ENCODE measurements at places on chromosomes 2 and 18.

DNA sequence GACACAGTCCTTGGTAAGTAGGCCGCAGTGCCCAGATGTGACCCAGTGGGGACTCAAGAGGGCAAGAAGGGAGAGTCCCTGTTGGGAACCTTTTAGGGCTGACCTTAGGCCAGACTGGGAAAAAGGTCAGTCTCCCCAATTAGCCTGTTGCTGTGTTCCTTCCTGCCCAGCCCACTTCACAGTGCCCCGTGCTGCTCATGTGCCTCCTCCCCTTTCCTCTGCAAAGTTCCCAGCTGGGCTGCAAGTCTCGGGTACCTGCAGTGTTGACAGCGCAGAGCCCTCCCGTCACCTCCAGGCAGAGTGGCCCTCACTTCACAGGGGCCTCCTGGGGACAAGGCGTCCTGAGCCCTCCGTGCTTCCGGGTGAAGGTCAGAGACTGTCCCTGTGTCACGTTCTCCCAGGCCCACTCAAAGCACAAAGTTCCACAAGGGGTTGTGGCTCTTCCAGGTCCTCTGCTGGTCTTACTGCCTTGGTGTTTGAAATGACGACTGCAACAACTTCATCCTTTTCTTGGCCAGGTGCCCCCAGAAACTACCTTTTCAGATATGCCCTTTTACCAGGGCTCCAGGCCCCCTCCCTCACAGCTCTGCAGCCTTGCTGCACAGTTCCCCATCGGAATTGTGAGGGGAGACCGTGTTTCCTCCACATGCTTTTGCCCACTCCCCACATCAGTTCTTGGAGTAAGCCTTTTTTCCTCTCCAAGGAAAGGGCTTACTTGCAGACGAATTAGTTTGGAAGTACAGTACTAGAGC is 225.8 kb downstream of the ALPK2 start:
- DNase-seq, result no peak

- DNase-seq, result no peak
Measured at GRCh38 chr2:232296776-232297525, 81.6 kb upstream of the ALPP start.

DNA sequence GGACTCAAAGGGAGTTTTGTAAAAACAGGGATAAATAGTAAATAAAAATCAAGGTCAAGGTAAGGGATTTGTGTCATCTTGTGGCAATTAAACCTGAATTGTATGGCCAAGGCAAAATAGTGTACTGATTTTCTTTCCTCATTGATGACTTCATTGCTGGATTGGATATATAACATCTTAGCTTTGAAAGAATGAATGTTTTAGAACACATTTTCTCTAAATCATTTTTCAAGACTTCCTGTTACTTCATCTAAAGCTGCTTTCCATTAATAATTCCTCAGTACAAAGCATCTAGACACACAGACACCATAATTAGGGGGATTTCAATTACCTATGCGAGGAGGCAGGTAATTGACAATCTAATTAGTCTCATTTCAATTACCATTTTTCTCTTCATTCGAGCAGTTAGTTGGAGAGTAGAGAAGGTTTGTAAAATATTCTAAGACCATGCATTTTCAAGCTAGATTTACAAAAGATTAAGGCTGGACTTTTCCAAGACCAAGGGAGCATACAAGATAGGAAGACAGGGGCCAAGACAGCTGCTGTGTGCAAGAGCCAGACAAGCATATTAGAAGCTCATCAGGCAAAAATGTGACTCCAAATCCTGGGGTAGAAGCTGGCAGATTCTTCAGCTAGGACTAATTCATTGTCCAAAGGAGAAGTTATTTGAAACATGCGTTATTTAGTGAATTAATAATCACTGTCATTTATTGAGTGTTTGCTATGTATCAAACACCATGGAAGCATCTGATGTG is 253.6 kb downstream of the EPHA4 start:
- no peak for DNase-seq

GRCh38 chr2:151670846-151671597 is 63.3 kb downstream of the NEB start:
- DNase-seq, result no peak

GRCh38 chr2:1931003-1931914 is 186.9 kb upstream of the PXDN start:
- DNase-seq, result no peak

DNA sequence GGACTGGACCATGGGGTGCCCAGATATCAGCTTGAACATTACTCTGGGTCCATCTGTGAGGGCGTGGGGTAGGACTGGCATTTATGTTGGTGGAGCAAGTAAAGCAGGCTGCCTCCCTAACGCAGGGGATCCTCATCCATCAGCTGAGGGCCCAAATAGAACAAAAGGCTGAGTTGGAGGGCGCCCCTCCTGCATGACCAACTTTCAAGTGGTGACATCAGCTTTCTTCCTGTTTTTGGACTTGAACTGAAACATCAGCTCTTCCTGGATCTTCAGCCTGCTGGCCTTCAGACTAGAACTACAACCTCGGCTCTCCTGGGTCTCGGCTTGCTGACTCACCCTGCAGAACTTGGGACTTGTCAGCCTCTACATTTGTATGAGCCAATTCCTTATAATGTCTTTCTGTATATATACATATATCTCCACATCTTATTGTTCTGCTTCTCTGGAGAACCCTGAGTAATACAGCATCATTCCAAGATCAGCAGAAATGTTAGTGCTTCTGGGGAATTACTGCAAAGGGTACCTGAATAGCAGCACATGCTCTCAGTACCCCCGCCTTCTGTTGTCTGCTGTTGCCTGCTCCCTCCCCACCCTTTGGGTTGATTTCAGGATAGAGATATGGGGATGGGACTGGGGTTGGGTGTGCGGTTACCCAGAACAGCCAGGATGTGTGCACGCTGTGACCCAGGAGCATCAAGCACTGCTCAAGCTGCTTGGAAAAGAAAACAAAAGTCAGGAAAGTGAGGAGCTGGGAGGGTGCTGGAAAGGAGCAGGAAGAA is 20.0 kb downstream of the TMEM127 start:
- DNase-seq, result no peak

DNA sequence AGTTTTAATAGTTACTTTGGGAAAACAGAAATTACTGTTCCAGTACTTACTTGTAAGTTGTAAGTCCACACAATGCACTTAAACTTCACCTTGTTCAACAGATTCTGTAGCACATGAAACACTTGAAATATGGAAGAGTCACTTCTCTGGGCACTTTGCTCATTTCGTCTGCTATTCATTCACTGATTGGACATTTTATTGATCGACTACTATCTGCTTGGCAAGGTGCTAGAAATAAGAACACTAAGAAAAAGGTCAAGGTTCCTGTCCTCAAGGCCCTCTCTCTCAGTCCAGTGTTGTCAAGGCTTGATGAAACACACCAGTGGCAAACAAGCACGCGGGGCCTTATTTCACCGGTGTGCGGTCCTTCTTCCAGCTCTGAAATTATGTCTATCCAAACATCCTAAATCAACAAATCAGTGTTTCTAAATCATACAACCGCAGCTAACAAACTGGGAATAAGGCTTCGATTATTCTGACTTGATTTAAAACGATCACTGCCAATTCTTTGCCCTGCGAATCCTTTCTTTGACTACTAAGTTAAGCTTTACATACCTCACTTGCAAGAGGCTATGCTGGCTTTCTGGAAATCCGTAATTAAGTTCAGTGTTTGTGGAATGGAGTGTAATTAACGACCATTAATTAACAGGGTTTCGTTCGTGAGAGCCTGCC is 780 bp upstream of the ITGAV start:
- no peak for DNase-seq

GRCh38 chr2:203399031-203399430 is 70.8 kb downstream of the ABI2 start:
- no peak for DNase-seq

- no peak for DNase-seq
Measured at GRCh38 chr2:134609924-134610513, 108.8 kb downstream of the TMEM163 start.

DNA sequence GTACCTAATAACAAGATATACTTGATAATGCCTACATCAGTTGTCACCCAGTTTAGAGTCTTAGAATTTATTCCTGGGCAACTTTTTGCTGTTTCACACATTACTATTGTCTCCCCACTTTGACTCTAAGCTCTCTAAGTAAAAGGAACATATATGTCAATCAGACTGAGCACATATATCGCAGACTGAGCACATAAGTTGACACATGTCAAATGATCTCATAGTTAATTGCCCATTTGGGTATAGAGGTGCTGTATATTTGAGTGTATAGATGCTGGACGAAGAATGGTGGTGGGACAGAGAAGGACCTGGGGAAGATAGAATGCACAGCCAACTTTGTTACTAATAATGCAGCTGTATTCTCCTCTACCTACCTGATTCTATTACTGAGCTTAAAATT is 746.0 kb upstream of the CDH2 start:
- no peak for DNase-seq

DNA sequence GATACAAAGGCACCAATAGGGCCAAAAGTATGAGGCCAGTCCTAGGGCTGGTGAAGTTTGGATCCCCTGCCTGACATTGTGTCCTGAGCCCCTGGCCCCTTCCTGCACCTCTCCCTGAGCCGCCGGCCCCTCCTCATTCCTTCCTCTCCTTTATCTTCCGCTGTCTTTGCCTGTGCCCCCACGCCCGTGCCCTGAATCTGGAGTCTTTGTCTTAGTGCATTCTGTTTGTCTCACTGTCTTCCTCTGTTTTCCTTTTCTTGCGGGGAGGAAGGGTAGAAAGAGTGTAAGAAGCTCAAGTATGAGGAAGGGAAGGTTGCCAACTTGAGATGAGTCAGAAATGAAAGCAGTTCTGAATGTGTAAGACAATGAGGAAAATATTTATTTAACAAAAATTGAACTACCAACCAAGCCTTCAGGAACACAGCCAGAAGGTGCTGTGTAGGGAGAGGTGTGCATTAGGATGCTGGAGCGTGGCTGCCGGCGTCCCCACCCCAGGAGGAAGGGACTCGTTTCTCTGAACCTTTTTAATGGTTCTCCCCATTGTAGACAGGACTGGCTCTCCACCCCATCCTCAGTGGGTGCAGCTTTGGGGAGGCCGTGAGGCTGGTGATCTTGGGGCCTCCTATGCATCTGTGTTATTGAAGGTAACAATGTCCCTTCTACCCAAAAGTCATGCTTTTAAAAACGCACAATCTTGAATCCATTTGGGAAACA is 133.1 kb downstream of the NEDD4L start:
- DNase-seq, result no peak

DNA sequence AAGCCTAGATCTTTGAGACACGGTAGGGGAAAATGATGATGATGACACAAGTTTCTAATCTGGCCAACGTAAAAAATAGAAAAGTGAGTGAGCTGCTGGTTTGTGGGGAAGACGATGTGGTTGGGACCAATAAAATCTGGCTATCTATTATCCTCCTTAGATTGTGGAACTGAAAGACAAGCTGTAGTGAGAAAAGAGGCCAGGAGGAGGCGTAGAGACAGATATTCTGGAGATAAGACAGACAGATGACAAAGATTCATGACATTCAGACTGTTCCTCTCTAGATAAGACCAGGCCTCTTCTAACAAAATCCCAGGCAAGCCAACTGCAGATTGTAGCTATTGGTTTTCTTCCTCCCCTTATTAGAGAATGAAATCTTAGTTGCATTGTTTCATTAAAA is 376.3 kb upstream of the UBE2E3 start:
- no peak for DNase-seq

- DNase-seq, result no peak
Measured at GRCh38 chr2:3644891-3645605, 13.0 kb upstream of the ALLC start.

DNA sequence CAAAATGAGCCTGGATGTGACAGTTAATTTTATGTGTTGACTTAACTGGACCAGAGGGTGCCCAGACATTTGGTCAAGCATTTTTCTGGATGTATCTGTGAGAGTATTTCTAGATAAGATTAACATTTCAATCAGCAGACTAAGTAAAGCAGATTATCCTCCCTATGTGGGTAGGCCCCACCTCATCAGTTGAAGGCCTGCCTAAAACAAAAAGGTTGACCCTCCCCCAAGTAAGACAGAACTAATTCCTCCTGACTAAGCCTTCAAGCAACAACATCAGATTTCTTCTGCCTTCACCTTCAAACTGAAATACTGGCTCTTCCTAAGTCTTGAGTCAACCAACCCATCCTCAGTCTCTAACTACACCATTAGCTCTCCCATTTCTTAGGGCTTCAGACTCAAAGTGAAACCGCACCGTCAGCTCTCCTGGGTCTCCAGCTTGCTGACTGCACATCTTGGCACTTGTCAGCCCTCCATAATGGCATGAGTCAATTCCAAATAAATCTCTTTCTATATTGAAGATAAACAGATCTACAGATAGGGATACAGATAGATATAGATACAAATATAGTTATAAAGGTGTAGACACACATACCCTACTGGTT is 47.9 kb downstream of the MEMO1 start:
- no peak for DNase-seq

- no peak for DNase-seq
Measured at GRCh38 chr2:174996622-174997021, 8.6 kb downstream of the CHN1 start.

DNA sequence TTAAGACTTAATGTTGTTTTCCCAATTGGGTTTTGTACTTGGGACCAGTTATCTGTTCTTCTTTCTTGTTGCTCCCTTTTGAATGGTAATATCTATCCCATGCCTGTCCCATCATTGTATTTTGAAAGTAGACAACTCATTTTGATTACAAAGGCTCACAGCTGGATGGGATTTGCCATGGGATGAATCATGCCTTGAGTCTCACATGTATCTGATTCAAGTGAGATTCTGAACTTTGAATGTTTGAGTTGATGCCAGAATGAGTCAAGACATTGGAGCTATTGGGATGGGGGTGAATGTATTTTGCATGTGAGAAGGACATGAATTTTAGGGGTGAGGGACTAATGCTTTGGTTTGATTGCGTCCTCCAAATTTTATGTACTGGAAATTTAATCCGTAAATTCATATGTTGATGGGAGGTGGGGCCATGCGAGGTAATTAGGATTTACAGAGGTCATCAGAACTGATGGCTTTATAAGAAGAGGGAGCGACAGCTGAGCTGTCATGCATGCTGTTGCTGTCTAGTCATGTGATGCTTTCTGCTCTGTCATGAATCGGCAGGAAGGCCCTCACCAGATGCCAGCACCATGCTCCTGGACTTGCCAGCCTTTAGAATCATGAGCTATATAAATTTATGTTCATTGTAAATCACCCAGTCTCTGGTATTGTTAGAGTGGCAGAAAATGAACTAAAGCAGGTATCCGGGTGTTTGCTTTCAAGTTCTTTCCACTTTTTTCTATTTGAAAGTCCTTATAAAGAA is 741.3 kb upstream of the RAB6C start:
- no peak for DNase-seq

GRCh38 chr2:215791481-215791937 is 221.8 kb downstream of the MREG start:
- no peak for DNase-seq

DNA sequence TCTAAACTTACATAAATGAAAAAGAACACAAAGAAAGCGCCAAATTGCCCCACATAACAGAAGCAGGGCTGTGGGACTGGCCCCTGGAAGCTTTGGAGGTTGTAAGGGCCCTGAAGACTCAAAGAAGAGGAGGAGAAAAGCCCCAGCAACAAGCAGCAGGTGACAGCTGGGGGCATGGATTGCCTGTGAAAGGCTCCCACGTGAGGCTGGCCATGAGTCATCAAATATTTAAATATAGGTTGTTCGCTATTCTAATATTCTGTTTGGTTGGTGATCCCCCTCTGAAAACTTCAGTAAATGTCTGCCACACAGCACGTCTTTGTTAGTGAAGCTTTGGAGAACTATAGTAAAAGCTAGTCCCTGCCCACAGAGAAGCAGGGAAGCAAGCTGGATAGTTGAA is 132.4 kb downstream of the MREG start:
- no peak for DNase-seq

GRCh38 chr2:57862153-57862552 is 184.5 kb upstream of the VRK2 start:
- DNase-seq, result no peak

GRCh38 chr2:100482741-100483140 is 12.5 kb downstream of the NMS start:
- DNase-seq, result no peak

All from GM18507 (cell line).